ENCODE measurements at places on chromosomes 12 and 14.

DNA sequence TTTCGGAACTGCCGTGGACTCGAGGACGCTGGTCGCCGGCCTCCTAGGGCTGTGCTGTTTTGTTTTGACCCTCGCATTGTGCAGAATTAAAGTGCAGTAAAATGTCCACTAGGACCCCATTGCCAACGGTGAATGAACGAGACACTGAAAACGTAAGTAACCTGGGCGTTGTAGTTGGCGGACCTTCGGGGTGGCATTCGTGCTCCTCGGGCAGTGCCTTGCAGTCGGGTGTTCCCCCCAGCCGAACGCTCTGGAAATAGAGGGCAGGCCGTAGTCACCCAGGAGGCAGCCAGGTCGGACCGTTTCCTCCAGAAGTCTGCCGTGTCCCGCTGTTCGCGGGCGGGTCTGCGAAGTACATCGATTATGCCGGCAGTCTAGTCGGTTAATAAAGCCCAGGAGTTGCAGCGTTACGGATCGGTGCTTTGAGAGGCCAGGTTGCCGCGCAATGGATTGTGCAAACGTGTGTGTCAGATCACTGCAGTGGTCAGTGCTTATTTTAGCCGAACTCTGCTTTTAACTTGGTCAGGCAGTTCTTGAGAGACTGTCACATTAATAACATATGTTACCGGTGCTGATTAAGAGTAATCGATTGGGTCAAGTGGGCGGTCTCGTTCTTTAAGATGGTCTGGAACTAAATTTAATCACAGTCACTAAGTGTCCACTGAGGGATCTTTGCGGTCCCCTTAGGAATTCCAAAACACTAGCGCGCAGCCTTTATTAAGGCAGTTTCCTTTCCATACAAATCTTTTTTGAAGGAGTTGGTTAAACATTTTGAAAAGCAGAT lies 906 bp downstream of the MARK3 start:
- peak; percentile 19 for DNase-seq

- DNase-seq: no peak
Observed at GRCh38 chr14:65065719-65066118, 36.6 kb downstream of the MAX start.

- no peak for DNase-seq
Observed at GRCh38 chr12:30978639-30979038, 52.1 kb downstream of the TSPAN11 start.

DNA sequence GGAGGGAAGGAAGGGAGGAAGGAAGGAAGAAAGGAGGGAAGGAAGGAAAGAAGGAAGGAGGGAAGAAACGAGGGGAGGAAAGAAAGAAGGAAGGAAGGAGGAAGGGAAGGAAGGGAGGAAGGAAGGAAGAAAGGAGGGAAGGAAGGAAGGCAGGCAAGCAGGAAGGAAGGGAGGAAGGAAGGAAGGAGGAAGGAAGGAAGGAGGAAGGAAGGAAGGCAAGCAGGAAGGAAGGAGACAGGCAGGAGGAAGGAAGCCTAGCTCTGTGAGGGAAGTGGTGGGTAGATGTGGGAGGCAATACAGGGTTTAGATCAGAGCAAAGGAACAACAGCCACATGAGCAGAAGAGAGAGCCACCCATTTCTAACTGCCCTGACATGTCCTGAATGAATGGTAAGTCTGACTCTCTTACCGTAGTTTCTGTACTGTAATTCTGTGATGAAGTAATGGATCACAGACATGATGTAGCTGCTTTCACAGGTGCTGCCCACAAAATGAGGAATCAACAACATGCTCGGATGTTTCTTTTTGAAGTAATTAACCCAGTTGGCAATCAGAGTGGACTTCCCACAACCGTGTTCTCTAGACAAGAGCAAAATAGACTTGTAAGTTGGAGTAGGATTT lies 24.4 kb upstream of the HSP90B1 start:
- DNase-seq: no peak

DNA sequence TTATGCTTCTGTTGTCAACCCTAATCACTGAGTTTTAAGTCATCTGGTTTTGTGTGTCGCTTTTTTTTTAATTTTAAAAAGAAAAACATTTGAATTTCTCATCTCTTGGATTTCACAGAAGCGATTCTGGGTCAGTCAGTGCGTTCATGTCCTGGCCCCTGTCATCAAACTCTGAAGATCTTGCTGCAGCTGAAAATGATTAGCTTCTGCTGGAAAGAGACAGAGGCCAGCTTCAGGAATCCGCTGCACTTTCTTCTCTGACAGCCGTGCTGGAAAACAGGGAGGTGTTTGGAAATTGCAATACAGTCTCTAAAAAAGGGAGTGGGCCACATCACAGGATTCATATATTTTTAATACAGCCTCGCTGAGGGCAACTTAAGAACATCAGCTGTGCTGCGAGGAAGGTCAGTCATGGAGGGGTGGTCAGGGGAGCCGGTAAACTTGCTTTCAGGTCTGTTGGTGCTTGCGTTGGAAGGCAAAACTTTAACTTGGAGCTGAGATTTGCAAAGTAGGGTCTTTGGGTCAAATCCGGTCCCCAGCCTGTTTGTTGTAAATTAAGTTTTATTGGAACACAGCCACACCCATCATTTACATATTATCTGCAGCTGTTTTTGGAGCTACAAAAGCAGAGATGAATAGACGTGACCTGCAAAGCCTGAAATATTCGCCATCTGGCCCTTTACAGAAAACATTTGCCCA lies 190.8 kb downstream of the AACS start:
- no peak for DNase-seq

GRCh38 chr12:120865098-120865497 lies 39.1 kb downstream of the SPPL3 start:
- no peak for DNase-seq

GRCh38 chr12:98253207-98254037 lies 262.0 kb upstream of the TMPO start:
- no peak for DNase-seq

GRCh38 chr14:105857220-105857825 lies 330.9 kb downstream of the TMEM121 start:
- no peak for DNase-seq

- DNase-seq: no peak
Observed at GRCh38 chr12:124577986-124578385, 10.6 kb upstream of the NCOR2 start.

DNA sequence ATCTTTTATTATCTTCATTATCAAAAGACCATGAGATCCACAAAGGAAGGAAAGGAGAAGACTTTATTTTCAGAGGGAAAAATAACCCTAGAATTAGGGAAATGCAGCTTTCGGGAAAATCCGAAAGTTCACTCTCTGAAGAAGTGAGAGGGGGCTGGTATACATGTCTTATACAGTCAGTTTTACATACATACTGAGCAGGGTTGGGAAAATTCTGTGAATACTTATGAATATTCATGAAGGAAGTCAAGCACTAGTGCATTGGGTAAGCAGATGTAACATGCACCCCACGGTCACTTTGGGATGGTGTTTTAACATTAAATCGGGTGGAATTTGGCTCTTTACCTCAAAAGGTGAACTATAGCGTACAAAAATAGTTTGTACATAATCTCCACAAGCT lies 15.7 kb upstream of the KLRF1 start:
- no peak for DNase-seq

DNA sequence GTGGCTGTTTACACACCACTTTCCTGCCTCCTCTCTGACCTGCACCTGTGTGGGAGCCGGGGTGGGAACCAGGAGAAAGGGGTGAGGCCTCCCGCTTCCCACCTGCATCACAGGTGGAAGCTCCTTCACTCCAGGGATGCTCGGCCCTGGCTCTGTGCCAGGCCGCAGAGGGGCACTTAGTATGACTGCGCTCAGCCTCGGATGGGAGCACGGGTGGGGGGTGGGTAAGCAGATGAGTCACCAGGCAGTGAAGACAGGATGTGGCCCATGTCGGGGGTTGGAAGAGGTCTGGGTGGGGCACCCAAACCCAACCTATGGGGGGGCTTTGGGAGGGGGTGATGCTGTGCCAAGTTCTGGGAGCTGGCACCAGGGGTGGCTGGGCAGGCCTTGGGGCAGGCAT lies 7.4 kb upstream of the CYP46A1 start:
- DNase-seq: peak; percentile 16

- peak; percentile 17 for DNase-seq
Observed at GRCh38 chr12:40569626-40570179, 122.5 kb upstream of the CNTN1 start.

All from fibroblast of skin of back (primary cell).